ENCODE measurements at places on chromosomes 7 and 10.

DNA sequence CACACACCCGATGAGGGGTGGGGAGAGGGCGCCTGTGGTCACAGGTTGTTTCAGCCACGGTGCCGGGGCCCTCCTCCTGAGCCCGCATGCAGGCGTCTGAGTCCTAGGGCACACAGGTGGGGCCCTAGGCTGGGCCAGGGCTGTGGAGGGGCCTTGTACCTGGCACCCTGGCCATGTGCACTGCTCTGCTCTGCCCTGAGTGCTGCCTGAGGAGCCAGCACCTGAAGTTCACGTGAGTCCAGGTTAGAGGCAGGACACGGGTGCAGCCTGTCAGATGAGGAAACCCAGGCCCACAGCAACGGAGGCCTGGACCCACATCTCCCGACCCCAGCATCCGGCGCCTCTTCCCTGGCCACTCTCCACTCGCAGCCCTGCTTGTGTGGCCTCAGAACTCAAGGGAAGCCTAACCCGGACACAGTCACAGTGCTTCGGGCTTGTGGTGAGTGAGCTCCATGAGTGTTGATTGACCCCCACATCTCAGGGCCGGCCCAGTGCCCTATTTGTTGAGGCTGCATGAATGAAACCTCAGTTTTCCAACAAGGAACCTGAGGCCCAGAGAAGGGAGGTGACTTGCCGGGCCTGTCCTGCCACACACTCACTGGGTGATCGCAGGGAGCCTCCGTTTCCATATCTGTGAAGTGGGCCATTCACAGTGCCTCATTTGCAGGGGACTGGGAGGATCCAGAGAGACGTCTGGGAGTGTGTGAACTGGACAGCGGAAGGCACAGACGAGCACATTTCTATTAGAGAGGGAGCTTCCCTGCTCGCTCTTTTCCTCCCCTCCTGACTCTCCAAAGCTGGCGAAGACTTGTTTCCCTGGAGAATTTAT lies 39.6 kb downstream of the PPIF start:
- peak; percentile 16 for DNase-seq

DNA sequence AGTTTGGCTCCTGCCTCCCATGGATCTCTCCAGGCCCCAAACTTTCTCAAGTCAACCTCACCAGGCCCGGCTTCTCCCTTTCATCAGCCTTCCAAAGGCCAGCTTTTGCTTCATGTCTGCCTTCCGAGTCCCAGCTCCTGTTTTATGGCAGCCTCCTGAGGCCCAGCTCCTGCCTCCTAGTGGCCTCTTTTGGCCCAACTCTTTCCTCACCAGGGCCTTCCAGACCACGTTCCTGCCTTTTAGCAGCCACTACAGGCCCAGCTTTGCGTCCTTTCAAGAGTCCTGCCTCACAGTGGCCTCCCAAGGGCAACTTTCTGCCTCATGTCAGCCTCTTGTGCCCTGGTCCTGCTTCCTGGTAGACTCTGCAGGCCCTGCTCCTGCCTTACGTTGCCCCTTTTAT lies 15.3 kb upstream of the TMEM248 start:
- DNase-seq, result no peak

DNA sequence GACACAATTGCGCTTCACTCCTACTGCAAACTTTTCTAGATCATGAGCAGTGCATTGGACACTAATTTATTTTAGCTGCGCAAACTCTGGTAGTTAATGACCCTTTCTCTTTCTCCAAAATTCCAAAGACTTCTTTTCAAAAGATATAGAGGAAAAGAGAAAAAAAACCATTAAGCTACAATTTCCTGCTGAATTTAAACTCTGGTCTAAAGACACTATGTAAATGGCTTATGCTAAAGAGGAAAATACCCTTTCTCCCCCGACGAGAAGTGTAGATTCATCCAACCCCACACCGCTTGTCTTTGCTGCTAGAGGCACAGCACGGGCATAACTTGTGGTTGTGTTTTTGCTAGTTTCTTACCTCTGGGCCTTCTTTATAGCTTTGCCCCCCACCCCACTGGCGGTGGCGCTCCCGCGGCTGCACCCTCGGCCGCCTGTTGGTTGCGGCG lies 84.1 kb downstream of the SNX10 start:
- DNase-seq, result no peak

- no peak for DNase-seq
Measured at GRCh38 chr7:112120696-112121217, 85.4 kb downstream of the DOCK4 start.

DNA sequence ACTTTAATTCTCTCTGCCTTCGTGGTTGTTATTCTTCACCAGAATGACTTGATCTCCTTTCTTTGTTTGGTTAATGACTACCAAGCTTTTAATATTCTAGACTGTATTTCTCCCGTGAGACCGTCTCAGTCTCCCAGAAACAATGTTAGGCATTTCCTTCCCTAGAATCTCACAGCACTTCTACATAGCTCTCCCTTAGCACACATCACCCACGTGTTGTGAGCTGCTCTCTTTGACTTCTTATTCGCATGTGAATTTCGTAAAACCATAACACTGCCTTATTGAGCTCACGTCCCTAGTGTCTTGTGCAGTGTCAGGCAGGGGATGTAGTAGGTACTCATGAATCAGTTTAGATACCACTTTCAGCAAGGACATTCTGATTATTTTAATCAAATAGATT lies 57.5 kb upstream of the MGAM2 start:
- DNase-seq, result no peak

All from CD4-positive, alpha-beta T cell treated with Interleukin-15 for 1 hour (primary cell).